Stimulated activated CD8-positive, alpha-beta memory T cell treated with anti-CD3 and anti-CD28 coated beads, Interleukin-4, amount 100 ng/mL, for 4 hours (primary cell): ENCODE measurements at places on chromosomes 4 and X.

- DNase-seq: no peak
These were observed 551.7 kb upstream of the INTU start for GRCh38 chr4:127081041-127081440.

DNA sequence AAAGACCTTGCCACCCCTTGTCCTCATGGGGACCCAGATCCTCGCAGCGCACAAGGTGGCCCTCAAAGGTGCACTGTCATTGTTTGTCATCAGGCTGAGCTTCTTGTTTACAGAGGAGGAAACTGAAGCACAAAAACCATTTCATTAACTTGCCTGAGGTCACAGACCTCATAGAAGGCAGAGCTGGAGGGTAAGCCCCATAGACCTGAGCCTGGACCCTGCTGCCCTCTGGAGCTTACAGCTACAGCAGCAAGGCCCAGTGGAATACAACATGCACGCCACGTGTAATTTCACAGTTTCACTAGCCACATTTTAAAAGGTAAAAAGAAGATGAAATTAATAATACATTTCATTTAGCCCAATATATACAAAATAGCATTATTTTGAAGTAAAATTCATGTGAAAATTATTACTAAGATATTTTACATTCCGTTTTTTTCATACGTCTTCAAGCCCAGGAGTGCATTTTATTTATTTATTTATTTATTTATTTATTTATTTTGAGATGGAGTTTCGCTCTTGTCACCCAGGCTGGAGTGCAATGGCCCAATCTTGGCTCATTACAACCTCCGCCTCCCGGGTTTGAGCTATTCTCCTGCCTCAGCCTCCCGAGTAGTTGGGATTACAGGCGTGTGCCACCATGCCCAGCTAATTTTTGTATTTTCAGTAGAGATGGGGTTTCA lies 8.8 kb downstream of the JAKMIP1 start:
- DNase-seq: no peak

DNA sequence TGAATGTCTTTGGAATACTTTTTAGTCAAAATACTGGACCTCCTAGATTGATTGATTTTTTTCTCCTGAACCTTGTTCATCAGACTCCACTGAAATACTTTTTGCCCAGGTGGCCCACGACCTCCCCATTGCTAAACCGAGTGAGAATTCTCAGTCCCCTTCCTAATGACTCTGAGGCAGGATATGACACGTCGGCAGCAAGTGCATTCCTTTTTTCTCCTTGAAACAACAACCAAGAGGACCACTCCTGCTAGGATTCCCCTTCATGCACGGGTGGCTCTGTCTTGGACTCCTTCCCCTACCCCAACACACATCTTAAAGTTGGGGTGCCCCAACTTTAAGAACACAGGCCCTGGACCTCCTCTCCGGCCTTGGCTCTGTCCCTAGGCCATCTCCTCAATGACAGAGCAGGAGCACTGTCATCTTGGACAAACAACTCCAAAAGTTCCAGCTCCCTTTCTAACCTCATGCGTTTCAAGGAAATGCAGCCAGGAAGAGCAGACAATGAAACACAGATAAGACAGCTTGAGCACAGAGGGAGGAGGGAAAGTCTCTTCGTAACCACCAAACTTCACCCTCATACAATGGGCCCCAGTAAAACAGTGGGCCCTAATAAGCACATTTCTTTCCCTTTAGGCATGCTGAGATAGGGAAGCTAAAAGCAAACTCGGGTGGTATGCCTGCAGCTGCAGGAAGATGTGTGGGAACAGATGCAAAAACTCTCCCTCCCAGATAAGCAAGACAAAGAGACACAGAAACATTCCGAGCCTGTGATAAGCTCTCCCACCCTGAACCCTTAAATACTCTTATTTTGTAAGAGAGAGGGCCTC lies 33.9 kb downstream of the ZBTB49 start:
- no peak for DNase-seq

- DNase-seq: no peak
These were observed 7.4 kb downstream of the MAGEB10 start for GRCh38 chrX:27815209-27815608.

DNA sequence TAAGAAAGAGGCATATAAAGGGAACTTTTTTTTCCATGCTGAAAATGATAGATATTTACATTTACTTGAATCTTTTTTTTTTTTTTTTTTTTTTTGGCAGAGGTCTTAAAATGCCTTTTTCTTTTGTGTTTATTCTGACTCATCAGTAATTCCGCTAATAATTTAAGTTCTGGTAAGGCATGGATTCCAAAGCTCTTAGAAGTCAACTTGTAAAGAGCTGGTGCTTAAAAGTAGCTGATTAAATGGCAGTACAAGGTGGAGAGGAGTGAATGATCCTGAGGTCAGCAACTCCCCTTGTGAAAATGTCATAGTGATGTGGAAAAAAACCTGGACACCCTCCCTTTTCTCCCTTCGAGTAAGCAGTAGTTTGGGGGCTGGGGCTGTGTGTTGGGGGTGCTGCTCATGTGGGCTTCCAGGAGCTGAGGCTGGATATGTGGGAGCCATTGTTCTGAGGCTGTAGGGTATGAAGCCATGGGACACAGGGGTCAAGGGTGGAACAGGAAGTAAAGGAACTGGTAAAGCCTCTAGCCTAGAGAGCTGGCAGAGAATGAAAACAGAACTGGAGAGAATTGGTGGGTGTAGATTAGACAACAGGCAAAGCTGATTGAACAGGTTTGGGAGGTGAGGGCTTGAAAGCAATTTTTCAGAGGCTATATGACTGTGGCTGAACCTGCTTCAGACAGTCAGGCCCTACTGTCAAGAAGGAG lies 41.0 kb upstream of the PITX2 start:
- DNase-seq: no peak

DNA sequence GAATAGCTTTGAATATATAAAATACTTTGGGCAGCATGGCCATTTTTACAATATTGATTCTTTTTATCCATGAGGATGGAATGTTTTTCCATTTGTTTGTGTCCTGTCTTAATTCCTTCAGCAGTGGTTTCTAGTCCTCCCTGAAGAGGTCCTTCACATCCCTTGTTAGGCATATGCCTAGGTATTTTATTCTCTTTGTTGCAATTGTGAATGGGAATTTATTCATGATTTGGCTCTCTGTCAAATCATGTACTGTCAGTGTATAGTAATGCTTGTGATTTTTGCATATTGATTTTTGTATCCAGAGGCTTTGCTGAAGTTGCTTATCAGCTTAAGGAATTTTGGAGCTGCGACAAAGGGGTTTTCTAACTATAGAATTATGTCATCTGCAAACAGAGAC lies 18.5 kb downstream of the UGT2B15 start:
- DNase-seq: no peak

GRCh38 chr4:150668824-150669223 lies 86.9 kb downstream of the MAB21L2 start:
- DNase-seq: no peak

DNA sequence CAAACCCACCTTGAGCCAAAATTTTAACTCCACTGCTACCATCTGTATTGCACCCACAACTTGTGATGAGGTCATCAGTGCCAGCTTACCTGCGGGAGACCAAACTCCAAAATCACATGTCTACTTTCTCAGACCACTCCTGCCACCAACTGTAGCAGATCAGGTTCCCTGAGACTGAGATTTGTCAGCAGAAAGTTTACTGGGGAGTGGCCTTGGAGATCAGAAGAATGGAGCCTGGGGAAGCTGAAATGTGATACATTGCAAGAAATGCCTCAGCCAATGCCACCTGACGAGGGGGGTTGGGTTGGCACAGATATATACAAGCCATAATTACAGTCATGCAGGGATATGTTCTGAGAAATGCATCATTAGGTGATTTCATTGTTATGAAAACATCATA lies 19.1 kb downstream of the HAUS3 start:
- DNase-seq: no peak

DNA sequence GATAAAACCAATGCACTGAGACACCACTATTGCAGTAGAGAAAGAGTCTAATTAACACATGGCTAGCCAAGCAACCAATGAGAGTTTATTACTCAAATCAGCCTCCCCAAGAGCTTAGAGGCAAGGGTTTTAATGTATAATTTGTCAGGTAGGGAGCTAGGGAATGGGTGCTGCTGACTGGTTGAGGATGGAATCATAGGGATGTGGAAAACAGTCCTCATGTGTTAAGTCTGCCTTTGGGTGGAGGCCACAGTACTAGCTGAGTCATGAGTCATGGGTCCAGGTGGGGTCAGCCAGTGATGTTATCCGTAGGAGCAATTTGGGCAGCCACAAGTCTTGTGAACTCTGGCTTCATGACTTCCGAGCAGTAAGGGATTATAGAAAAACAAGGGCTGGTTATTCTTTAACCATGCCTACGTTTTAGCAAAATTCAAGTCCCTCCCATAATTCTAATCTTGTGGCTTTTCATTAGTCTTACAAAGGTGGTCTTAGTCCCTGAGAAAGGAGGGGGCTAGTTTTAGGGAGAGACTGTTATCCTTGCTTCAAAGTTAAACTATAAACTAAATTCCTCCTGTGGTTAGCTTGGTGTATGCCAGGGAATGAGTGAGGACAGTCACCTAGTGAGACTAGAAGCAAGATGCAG lies 25.1 kb upstream of the PLAC8 start:
- no peak for DNase-seq

DNA sequence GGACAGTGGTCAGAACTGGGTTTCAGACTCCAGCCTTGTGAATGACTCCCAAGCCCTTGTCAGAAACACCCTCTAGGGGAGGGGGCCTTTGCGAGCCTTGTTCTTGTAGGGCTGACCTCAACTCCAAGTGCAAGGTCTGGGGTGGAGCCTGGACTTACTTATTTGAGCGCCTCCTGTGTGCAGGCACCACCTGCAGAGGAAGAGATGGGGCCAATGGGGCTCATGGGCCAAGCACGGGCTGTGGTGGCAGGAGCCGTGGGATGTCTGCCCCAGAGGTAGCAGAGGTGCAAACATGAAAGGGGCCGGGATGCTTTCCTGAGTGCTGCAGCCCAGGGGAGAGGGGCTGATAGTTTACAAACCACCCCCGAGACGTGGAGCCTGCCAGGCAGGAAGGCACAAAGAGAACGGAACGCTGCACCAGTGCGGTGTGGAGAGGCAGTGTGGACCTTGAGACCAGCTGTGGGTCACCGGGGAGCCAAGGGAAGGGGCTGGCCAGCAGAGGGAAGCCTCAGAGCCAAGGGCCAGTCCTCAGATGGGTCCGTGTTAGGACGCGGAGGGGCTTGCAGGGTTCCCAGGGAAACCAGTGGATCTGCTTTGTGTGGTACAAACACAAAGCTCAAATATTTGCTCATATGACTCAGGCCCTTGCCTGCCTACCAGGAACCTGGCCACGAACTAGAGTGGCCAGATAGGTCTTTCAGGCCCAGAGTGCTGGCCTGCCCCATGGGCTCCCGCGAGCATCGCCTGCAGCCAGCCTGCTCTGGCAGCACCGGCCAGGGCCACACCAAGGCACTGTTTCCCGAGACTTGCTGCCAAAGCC lies 8.7 kb upstream of the TADA2B start:
- no peak for DNase-seq

DNA sequence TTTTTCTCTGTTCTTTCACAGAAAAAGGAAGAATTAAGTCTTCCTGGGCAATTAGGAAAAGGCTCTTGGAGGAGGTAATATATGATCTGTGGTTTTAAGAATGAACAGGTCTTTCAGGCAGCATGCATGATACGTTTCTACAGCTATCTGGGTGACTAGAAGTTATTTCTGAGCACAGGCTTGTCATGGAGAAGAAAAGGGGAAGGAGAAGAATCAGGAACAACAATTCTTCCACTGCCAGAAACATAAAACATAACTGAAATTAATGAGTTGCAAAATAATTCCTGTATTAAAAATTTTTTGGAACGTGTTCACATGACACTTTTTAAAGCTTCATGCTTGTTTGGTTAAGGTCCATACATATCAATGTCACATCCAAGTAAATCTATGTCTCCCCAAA lies 17.7 kb upstream of the STIM2 start:
- DNase-seq: no peak

GRCh38 chrX:13248867-13249486 lies 70.9 kb downstream of the ATXN3L start:
- DNase-seq: no peak

- DNase-seq: no peak
These were observed 294.5 kb downstream of the PDGFC start for GRCh38 chr4:156677131-156677531.

DNA sequence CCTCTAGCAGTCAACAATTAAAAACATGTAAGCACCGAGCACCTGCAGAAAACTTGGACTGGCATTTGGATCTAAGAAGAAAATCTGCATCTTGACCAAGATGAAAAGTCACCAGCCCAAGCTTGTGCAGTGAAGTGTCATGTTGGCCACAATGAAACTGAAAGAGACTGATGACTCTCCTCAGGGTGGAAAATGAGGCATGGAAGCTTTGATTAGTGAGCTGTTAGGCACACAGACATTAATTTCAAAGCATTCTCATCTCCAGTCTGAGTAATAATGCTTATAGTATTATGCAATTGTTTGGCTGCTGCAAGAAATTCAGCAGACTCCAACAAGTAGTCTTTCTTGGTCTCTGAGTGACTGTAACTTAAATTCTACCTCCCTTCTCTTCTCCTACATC lies 150.1 kb downstream of the AR start:
- no peak for DNase-seq

- no peak for DNase-seq
These were observed 144.6 kb upstream of the NOCT start for GRCh38 chr4:138870737-138871554.

DNA sequence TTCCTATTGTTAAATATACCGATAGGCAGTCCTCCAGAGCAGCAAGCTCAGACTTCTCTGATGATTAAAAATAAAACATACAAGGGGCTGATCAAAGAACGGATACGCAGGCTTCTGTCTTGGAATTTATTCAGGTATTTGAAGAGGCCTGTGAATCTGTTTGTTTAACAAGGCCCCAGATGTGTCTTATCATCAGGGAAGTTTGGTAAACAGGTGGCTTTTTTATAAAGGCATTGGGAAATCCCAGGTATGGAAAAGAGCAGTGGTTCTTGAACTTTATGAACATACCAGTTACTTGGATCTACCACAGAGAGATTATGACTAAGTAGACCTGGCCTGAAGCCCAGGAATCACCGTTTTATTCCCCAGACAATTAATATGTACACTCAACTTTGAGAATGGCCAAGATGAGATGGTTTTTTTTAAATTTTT lies 47.9 kb downstream of the SOWAHB start:
- no peak for DNase-seq

DNA sequence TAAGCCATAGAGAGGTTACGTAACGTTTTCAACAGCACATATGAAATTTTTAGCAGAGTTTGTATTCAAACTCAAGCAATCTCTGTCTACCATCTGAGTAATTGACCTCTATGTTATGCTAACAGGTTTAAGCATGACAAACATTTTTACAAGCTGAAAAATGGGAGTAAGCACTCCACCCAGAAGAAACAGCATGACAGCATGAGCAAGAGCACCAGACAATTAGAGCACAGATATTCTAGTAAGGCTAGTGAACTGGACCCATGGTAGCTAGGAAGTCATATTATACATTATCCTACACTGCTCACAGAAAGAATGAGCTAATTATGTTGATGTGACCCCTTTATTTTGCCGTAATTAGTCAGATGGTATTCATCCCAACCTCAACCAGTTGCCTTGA lies 200.5 kb downstream of the PABPC4L start:
- DNase-seq: no peak

GRCh38 chr4:76641758-76642157 lies 206.7 kb downstream of the SHROOM3 start:
- DNase-seq: no peak

GRCh38 chrX:32289356-32289755 lies 922.0 kb downstream of the DMD start:
- no peak for DNase-seq
